CD4-positive, alpha-beta T cell treated with Interferon gamma for 1 hour (primary cell): ENCODE measurements at places on chromosomes 3 and 15.

GRCh38 chr15:96326328-96327154, 4.0 kb upstream of the NR2F2 start:
- no peak for DNase-seq

GRCh38 chr3:3178498-3179328, 778 bp downstream of the CRBN start:
- no peak for DNase-seq

GRCh38 chr15:43277901-43278300, 11.2 kb upstream of the TGM5 start:
- no peak for DNase-seq

DNA sequence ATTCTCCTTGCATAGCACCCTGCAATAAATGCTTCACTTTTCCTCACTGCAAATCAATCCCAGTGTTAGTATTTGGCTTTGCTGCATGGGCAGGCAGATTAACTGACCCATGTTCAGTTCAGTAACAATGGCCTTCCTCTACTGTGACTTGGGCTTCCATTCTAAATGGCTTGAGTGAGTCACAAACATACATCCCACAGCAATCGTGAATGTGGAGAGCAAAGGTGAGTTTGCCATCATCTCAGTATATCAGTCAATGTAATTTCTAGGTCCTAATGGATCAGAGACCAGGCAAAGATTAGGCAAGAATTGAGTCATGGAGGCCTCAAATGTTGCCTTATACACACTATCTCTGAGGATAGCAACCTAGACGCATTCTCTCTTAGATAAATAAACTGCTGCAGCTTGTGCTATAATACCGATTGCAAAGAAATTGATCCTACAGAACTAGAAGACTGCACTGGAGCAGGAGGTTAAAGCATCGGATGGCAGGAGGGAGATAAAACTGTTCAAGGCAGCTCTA, 8.3 kb upstream of the ATP8B4 start:
- DNase-seq: no peak

DNA sequence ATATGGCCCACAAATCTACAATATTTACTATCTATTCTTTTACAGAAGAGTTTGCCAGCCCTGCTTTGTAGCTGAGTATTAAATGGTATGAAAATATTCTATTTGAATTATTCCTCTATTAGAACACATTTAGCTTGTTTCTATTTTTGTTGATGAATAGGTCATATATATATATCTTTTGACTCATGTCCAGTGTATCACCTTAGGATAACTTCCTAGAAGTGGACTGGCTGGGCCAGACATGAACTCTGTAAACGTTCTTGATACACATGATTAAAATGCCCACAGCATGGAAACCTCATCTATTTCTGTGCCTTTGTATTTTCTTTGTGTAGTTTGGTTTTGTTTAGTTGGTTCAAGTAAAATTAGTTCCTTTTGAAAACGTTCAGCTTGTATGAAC, 37.1 kb downstream of the DAZL start:
- DNase-seq: no peak

GRCh38 chr15:35439291-35439690, 106.7 kb downstream of the DPH6 start:
- DNase-seq: no peak

- no peak for DNase-seq
Measured at GRCh38 chr3:149534671-149535332, 60.3 kb downstream of the TM4SF4 start.

DNA sequence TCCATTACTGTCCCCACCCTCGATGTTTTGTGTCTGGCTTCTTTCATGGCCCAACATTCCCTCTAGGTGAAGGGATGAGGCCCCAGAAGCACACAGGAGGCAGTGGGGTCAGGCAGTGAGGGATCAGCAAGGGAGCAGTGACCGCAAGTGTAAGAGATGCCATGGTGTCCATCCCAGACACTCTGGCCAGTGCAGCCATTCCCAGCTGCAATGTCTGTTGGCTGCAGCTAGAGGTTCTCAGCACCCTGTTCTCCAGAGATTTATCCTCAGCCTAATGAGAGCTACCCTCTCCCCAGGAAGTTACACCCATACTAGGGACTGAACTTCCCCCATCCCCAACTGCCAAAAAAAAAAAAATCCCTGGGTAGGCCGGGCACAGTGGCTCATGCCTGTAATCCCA, 40.2 kb downstream of the TRANK1 start:
- peak; percentile 24 for DNase-seq

GRCh38 chr3:52401021-52401420, 43.9 kb downstream of the SEMA3G start:
- no peak for DNase-seq

DNA sequence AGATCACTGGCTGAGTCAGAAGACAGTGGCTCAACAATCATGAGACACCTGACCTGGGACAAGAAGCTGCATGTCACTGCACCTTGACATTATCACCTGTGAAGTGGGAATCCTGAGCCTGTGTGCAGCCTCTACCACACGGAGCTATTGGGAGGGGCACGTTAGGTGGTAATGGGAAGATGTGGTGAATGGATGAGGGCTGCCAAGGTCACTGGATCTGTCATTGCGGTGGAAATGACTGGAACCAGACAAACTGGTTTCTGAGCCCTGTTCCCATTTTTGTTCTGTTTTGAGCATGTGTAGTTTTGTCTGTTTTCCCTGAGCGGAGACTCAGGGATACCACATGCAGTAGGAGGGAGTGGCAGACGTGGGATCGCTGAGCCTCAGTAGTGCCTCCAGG, 235.5 kb downstream of the OPA1 start:
- DNase-seq: no peak

GRCh38 chr15:57698991-57699390, 7.5 kb upstream of the POLR2M start:
- DNase-seq: no peak

DNA sequence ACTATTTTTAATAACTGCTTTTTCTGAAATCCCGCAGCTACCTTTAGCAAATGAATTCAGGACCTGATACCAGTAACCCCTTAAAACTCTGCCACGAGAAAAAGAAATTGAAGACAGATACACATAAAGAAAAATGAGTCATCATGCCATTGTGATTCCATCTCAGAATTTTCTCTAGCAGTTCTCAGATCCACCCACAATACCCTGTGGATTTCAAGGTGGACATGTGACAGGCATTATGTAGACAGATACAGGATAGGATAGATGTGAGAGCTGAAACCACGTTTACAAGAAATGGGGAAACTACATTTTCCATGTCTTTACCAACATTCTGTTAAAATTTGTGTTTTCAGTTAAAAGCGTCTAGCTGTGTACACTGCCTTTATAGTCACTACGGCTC, 291.9 kb upstream of the NR2F2 start:
- no peak for DNase-seq

DNA sequence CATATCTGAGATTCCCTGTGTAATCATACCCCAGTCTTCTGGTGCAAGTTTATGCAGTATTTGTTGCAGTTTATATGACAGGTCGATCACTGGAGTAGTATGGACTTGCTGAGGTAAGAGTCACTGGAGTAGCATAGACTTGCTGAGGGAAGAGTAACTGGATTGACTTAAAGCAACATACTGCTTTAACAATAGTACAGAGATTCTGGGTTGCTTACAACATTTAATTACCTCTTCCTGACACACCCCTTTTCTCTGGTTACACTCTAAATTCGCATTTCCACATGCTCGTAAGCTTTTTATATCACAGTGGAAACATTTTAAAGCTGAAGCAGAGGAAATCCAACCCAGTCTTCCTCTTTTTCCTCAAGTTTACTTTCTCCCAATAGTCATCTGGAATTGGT, 11.8 kb downstream of the AAGAB start:
- DNase-seq: no peak

- DNase-seq: peak; percentile 28
Measured at GRCh38 chr3:10758304-10759037, 57.6 kb upstream of the SLC6A11 start.

DNA sequence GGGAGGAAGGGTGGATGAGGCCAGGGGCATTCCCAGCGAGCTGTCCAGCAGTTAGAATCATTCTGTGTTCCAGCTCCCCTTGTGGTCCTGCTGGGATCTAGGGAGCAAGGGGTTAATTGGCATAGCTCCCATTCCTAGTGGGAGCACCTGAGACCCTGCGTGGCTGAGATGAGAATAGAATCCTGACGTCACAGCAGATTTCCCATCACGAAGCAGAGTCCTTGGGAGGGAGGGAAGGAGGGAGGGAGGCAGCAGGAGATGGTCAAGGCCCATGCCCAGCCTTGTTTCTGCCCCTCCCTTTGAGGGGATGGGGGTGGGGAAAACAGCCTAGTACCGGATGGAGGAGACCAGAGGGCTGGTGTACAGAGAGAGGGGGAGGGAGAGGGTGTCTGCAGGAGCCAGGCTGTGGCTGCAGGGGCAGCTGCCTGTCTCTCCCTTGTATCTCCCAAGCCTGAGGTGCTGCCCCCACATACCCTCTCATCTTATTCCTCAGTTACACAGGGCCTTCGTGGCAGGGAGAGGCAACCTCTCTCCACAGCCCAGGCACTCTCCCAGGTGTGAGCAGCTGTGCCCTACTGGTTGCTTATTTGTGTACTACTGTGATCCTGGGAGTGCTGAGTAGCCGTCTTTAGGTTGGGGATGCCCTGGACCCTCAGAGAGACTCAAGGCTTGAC, 5.4 kb downstream of the TYRO3 start:
- no peak for DNase-seq

GRCh38 chr3:119664370-119664769, 4.0 kb upstream of the POPDC2 start:
- no peak for DNase-seq

DNA sequence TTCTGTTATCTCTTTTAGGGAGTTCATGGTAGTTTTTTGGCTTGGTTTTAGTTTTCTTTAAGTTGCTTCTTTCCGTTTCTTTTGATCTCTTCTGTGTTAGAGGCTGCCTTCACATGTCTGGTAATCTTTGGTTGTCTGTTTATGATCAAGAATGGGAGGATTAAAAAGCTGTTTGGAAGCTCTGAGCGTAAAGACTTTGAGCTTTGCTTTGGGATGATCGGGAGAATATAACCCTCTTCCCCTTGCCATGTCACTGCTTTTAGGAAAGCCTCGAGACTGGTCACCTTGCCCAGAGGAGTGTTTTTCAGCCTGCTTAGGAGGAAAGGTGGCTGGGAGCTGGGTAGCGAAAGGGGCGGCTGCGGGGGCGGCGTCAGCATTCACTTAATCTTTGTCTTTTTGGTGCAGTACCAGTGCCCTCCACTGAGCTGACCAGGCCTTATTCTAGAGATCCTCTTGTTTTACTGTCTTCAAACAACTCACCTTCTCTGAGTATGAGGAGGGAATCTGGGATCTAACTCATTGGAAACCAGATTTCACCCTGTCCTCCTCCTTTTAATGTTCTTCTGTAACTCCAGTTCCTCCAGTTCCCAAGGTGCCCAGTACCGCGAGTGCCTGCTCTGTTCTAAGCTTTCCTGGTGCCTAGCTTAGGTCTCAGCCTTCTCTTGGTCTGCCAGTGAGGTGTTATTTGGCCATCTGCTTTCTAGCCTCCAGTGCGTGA, 15.5 kb downstream of the TATDN2 start:
- peak; percentile 43 for DNase-seq

DNA sequence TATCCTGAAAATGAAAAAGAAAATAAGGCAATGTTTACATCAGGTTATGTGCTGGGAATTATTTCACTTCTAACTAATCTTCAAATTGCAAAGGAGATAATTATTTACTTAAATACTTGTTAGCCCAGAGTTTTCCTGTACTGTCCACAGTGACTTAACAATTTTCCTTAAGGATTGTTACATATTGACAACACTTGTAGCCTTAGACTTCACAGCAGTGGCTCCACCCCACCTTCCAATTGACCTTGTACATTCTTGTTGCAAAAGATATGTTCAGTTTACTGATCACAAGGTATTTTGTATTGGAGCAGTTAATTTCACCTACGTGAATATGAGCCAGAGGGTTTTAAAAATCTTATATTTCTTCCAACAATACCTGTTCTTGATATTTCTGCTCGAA, 376.9 kb downstream of the CNTN6 start:
- DNase-seq: no peak
